ENCODE measurements at places on chromosomes 2 and 18.

DNA sequence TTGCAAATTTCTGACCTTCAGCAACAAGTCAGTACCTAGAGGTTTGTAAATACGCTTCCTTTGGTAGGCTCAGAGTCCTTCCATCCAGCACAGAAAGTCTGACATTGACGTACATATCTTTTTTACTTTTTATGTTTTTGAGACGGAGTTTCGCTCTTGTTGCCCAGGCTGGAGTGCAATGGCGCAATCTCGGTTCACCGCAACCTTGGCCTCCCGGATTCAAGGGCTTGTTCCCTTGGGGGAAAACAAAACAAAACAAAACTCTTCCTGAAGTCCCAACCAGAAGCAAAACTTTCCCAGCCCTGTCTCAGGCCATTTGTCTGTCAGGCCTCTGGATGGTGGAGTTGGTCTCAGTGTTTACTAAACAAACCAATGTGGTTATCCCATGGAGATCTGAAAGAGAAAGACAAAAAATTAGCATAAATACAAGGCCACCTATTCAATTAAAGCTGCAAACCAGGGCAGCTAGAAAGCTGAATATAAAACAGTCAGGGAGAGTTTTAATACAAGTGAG, 29.6 kb upstream of the ATL2 start:
- DNase-seq: no peak

GRCh38 chr2:20524412-20525040, 77.7 kb downstream of the RHOB start:
- DNase-seq: no peak

DNA sequence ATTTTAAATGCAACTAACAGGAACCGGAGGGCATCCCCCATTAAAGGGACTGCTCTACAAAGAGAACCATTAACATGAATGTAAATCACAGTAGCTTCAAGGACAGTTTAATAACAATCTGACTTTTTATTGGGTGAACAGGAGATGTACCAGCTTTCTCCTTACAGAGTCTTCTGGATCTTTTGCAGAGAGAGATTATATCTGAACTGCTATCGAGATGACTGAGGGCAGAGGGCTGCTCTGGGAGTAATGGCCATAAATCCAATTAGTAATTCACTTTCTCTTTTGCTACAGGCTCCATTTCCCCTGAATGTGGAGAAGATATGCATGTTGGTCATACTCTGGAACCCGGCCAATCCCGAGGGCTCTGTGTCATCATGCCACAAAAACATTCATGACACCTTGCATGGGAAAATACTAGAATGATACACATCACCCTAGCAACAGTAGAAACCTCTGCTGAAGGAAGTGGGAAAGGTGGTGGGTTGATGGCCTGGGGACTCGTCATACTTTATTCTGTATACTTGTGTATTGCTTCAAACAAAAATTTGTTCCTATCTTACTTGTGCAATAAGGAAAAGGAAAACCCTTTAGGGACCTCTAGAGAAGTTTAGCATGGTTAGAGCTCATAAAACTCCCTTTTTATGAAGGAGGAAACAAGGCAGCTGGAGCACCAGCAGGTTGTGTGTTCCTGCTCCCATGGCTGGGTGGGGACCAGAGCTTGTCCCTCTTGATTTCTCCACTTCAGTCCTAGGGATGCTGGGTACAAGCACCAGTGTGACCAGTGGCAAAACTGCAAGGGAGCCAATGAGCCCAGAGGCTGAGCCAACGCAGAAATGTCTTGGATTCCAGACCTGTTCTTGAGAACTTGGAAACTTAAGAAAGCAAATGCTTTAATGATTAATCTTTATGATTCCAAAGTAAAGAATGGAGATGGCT, 26.0 kb downstream of the CTAGE1 start:
- DNase-seq: no peak

GRCh38 chr18:9968081-9968848, 54.4 kb downstream of the VAPA start:
- DNase-seq: no peak

- DNase-seq: no peak
These were observed 194.0 kb downstream of the DYSF start for GRCh38 chr2:71647356-71647755.

DNA sequence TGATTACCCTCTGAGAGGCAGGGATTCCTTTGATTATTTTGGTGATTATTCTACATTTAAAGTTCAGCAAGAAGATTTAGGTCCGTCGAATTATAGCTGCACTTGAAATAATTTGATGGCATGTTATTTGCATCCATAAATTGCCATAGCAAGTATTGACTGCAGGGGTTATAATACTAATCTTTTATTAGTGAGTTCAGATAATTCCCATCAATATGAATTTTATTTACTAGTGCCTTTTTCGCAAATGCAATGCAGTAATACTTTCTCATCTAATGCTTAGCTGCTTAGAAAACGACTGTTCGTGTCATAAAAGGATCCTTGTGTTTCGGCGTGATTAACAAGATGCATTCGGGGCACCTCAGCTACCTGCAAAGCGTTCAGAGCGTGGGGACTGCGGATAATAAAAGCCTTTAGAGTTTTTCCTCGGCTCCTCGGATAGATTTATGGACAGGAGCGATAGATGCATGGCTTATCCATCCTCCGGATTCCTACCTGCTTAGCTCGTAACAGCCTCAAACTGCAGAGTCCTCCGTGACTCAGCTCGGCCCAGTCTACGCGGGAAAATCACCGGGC, 2.5 kb upstream of the GBX2 start:
- no peak for DNase-seq

GRCh38 chr2:158269143-158269542, 167.5 kb downstream of the UPP2 start:
- DNase-seq: peak; percentile 86

- DNase-seq: no peak
These were observed 416.0 kb downstream of the THSD7B start for GRCh38 chr2:137181370-137181769.

GRCh38 chr2:39133215-39133851, 12.5 kb upstream of the SOS1 start:
- DNase-seq: no peak

DNA sequence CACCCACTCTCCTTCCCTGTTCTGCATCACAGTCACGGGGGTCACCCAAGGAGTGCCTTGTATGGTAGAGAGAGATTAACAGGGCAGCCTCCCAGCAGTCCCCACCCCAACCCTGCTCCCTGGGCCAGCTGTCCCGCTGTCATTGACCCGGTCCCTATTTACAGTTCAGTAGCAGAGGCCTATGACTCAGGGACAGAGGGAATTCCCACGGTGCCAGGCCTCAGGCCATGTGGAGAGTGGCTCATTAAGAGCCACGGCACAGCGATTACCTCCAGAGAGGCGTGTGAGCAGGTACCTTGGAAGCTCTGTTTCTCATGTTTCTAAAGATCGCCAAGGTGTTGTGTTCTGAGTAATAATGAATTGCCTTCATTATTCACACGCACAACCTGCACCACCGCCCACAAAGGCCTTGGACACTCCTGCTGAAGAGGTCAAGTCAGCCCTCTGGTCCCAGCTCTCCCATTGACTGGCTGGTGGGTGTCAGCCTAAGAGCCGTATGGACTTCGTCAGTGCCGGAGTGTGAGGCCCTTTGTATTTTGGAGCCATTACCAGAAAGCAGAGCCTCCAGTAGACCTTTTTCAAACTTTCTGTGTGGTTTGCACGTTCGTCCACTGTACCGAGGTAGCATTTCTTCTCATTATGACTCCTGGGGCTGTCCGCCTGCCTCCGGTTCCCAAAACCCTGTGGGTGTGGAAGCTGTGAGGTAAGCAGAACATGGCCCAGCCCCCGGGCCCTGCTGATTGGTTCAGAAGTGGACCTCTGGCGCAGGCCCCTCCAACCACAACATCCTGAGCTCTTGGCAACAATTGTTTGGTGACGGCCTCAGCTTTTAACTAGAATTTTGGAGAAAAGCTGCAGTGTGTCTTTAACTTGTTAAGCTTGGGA, 47.0 kb downstream of the SERTAD2 start:
- no peak for DNase-seq

DNA sequence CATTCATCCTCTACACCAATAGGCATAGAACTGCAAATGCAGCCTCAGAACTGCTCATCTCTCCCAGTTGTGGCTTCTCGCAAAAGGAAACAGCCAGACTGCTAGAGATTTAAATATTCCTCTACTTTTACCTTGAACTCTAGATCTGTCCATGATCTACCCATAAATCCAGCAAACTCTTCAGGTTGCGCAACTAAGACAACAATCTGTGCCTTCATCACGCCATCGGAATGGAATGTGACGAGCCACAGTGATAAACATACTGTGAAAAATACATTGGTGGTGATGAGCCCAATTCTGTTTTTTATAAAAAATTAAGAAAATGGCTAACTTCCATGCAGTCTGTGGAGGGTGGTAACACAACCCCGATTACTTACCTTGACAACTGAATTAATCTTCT, 626.7 kb downstream of the LRRTM4 start:
- DNase-seq: no peak

DNA sequence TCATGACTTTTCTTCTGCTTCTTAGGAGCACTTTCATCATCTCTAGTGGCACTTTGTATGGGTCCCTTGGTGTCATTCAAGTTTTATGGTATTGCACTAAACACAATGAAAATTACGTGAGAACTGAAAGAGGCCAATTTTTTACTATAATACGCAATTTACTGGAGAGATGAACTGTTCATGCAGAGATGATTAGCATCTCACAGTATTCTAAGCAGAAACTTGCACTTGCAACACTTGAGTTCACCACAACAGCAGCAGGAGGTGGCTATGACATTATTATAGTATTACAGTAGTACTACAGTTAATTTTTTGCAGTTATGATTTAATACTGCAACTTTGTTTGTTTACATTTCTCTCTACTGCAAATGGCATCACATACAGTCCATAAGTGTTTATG, 793.1 kb upstream of the CRIM1 start:
- DNase-seq: no peak

- no peak for DNase-seq
These were observed 34.5 kb upstream of the CCDC88A start for GRCh38 chr2:55454121-55454520.

- DNase-seq: no peak
These were observed 3.1 kb upstream of the ARID5A start for GRCh38 chr2:96533292-96534073.

DNA sequence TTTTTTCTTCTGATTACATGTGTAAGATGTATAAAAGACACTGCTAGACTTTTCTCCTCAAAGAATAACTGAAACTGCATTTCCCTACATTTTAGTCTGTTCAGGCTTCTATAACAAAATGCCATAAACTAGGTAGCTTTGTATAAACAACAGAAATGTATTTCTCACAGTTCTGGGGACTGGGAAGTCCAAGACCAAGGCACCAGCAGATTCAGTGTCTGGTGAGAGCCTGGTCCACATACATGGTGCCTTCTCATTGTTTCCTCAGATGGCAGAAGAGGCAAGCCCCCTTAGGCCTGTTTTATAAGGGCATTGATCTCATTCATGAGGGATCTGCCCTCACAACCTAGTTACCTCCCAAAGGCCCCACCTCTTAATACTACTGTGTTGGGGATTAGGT, 71.5 kb downstream of the MAPRE2 start:
- DNase-seq: no peak

DNA sequence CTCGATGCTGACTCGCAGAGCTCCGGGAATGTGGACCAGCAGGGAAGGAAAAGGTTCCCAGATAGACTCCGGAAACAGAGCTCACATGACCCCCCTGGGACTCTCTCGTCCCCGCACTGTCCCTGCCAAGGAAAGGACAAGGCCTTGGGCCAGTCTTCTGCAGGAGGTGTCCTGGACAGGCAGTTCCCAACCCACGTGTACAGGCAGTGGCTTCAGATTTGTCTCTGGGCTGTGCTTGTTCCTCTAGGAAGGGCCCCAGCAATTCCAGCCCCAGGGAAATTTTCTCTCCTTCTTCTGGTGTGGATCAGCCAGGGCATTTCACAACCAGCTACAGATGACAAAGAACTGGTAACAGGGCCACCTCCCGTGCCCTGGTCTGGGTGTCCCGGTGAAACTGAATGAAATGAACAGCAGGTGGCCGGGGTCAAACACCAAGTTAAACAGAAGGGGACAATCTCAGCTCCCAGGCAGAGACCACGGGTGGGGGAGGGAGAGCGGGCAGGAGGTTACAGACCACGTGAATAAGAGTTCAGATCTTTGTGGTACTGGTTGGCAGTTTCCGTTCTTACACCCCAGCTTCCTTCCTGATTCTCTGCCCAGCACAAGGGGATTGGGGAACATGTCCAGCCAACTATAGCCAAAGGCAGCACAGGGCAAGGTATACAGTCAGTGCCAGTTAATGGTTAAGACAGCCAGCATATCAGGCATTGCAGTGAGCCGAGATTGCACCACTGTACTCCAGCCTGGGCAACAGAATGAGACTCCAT, 52.2 kb upstream of the CAB39 start:
- no peak for DNase-seq

DNA sequence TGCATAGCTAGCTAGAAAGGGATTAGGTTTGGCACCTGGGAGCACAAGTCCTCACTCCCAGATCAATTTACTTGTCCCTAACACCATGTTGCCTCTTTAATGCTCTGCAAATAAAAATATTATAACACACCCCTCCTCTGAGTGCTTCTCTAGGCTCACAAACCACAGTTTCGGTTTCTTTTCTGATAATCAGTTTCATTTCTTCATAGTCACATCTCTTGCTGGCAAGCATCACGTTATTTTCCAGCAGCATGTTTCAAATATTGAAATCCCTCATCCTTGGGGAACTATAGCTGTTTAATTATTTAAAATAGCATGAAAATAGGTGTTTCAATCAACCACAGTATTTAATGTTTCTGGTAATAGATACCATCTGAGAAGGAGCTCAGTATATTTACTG, 13.9 kb upstream of the SMCHD1 start:
- no peak for DNase-seq

DNA sequence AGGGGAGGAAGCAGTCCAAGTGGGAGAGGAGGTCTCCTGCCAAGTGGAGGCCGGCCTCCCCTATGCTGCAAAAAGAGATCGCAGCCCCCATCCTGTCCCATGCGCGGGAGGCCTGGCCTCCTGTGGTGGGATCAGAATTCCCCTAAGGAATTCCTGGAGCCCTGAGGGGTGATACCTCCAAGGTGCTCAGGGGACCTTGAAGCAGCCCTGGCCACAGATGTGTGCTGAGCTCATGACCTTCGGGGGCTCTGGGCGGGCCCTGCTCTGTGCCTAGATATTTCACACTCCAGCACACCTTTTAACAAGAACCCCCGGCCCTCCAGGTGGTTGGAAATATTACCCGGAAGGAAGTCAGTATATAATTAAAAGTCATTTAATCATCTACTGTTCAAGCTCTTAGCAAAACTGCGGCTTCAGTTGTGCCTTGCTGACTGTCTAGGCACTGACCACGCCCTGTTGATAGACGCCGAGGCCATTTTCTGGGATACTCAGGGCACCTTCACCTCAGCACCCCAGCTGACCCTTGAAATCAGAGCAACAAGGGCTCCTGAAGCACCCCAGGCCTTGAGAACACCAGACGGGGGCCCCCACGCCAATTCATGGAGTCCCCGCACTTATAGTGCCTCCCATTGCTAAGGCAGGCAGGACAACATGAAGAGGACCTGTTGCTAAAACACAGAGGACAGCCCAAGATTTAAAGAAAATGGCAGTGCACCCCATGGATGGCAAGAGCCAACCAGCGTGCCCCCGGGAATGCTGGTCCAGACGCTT, 119.1 kb downstream of the NDUFA10 start:
- DNase-seq: no peak

- DNase-seq: no peak
These were observed 215.5 kb downstream of the NCKAP5 start for GRCh38 chr2:133352719-133353118.

GRCh38 chr2:72954376-72955227, 37.3 kb downstream of the EMX1 start:
- no peak for DNase-seq

GRCh38 chr2:172914341-172915008, 161.2 kb upstream of the MAP3K20 start:
- DNase-seq: no peak
